H1 (cell line): ENCODE measurements at places on chromosomes 7 and 10. TPM values are rescaled to one million over a fixed set of nuclear protein-coding genes. Genes with fewer than 3 reads are reported as not detected.

GRCh38 chr7:120944826-120945562 is 5.6 kb upstream of the ING3 start:
- no peak overlapping the region for H3K27ac ChIP-seq
- no peak overlapping the region for H3K4me3 ChIP-seq
- no peaks in the 10 kb centered on the region for H3K4me1 ChIP-seq
- no peak for DNase-seq

DNA sequence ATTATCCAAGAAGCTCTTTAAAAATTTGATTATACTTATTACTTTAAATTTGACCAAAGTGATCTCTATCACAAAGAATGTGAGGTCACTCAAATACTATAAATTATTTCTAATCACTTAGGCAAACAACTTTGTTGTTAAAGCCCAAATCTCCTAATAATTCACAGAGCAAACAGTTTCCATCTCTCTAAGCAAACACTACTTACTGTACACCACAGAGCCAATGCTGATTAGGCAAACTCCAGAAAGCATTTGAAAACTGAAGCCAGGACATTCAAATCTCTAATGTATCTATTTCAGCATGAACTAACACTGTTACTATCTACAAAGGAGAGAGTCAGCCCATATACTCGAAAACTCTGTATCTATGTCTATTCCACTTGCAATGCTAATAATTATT is 107.1 kb downstream of the RNF32 start:
- no peaks in the 10 kb centered on the region for H3K4me1 ChIP-seq
- no peak for DNase-seq
- H3K4me3 ChIP-seq, result no peak overlapping the region
- H3K27ac ChIP-seq, result no peak overlapping the region
- no peaks in the 10 kb centered on the region for H3K27me3 ChIP-seq

DNA sequence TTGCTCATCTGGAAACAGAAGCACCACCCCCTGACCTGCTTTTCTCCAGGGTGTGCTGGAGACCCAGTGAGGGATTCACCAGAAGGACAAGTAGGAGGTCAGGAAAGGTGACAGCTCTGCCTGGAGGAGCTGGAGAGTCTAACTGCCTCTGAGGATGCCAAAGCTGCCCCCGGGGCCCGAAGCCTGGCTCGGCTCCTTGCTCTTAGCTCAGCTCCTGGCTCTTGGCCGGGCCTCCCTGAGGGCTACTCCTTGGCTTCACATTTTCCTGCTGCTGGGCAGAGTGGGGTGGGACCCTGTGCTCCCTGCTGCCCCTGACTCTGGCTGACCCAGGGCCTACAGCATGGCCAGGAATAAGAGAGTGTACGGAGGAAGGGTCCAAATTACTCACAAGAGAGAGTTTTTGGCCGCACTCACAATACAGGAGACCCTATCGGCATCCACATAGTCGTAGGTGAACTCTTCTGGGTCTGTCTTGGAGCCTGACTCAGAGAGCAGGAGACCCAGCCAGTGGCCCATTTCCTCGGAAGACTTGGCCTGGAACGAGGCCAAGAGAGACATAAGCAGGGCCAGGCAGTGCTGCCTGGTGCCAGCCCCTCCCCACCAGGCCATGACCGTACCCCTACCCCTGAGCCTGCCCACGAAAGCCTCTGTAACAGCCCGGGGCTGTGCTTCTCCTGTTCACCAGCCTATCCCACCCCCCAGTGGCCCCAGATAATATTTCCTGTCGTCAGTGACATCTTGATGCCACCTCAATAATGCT is 63.1 kb downstream of the VWA2 start:
- no peaks in the 10 kb centered on the region for H3K27me3 ChIP-seq
- H3K27ac ChIP-seq, result no peak overlapping the region
- no peaks in the 10 kb centered on the region for H3K4me1 ChIP-seq
- no peak for DNase-seq
- no peak overlapping the region for H3K4me3 ChIP-seq

DNA sequence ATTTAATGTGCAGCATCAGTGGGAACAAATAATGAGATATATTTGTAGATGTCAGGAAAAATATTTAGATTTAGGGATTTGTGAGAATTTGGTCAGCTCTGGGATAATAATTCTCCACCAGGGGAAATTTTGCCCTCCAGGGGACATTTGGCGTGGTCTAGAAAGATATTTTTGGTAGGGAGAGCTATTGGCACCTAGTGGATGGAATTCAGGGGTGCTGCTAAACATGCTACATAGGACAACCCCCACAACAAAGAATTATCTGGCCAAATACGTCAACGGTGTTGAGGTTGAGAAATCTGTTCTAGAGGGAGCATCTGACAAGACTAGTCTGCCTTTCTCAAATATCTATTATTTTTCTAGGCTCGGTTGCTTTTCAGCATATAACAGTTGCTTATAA is 2.1 kb downstream of the ADK start:
- H3K27me3 ChIP-seq, result no peaks in the 10 kb centered on the region
- H3K4me1 ChIP-seq, result peaks cover 2% of the 10 kb centered on the region; the same call in 1 of the 2 replicates
- H3K27ac ChIP-seq, result no peak overlapping the region
- no peaks in the 10 kb centered on the region for H3K36me3 ChIP-seq
- 0 out of 2 replicates have a peak overlapping the region, but pooled peaks have one; percentile 10 for H3K4me3 ChIP-seq

DNA sequence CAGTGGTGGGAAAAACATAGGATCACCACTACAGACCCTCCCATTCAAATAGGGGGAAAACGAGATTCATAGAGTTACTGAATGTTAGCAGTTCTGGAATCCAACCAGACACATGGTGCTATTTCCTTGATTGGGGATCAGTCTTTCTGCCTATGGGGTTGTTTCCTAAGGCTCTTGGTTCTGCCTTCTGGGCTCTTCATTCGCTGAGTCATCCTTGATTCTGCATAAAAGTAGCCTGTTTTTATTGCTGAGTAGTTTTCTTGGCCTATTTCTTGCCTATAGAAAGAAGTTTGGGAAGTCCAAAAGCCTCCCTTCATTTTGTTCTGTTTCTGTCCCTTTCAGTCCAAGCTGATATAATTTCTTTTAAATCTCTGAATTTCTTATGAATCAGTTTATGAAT is 99.3 kb upstream of the OIT3 start:
- H3K36me3 ChIP-seq, result no peaks in the 10 kb centered on the region
- peaks cover 4% of the 10 kb centered on the region for H3K4me1 ChIP-seq
- no peak overlapping the region for H3K4me3 ChIP-seq
- peak overlapping the region; percentile 17; the same call in 1 of the 2 replicates for H3K27ac ChIP-seq
- DNase-seq, result no peak
- no peaks in the 10 kb centered on the region for H3K27me3 ChIP-seq

GRCh38 chr7:152760854-152761748 is 1.5 kb downstream of the ACTR3B start:
- H3K4me1 ChIP-seq, result peaks cover 7% of the 10 kb centered on the region
- no peaks in the 10 kb centered on the region for H3K36me3 ChIP-seq
- no peaks in the 10 kb centered on the region for H3K27me3 ChIP-seq

GRCh38 chr7:153331427-153331826 is 571.9 kb downstream of the ACTR3B start:
- no peak overlapping the region for H3K4me3 ChIP-seq
- no peaks in the 10 kb centered on the region for H3K27me3 ChIP-seq
- H3K36me3 ChIP-seq, result no peaks in the 10 kb centered on the region
- no peak for DNase-seq
- H3K4me1 ChIP-seq, result no peaks in the 10 kb centered on the region

Gene MYL10
- 0.44 TPM in 1 of 2 replicates, not detected in the other for total RNA-seq

Gene CARD11
- total RNA-seq, result 29.8 and 33.4 TPM in 2 replicates

Gene PDK4
- total RNA-seq, result 0.23 and 0.26 TPM in 2 replicates
